ENCODE measurements at places on chromosomes 2 and 18. TPM values are rescaled to one million over a fixed set of nuclear protein-coding genes. Genes with fewer than 3 reads are reported as not detected.

NMUR1 gene
- polyA plus RNA-seq = not detected

GRCh38 chr18:63562284-63562683 lies 20.1 kb downstream of the SERPINB12 start:
- DNase-seq = no peak

DNA sequence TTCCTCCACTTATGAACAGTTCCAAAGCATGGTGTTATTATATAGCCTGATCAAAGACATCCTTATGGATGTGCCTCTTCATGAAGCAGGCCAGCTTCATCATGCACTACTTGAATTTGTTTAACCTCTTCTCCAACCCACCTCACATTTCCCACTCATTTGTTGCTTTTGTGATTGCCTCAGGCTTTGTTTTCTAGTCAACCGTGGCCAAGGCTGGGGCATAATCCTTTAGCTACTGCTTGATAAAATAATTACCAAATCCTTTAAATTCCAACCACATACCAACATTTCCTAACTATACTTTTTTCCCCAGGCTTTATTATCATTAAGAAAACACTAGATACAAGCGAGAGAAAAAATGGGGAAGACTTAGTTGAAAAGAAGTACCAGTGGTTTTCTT lies 39.6 kb upstream of the SCN1A start:
- DNase-seq = peak; percentile 4

METTL4 gene
- polyA plus RNA-seq = 6.1 TPM

ITGB6 gene
- 162 TPM for polyA plus RNA-seq

TMEM198 gene
- 2.0 TPM for polyA plus RNA-seq

- no peak for DNase-seq
Measured at GRCh38 chr2:57674025-57674424, 372.6 kb upstream of the VRK2 start.

DNA sequence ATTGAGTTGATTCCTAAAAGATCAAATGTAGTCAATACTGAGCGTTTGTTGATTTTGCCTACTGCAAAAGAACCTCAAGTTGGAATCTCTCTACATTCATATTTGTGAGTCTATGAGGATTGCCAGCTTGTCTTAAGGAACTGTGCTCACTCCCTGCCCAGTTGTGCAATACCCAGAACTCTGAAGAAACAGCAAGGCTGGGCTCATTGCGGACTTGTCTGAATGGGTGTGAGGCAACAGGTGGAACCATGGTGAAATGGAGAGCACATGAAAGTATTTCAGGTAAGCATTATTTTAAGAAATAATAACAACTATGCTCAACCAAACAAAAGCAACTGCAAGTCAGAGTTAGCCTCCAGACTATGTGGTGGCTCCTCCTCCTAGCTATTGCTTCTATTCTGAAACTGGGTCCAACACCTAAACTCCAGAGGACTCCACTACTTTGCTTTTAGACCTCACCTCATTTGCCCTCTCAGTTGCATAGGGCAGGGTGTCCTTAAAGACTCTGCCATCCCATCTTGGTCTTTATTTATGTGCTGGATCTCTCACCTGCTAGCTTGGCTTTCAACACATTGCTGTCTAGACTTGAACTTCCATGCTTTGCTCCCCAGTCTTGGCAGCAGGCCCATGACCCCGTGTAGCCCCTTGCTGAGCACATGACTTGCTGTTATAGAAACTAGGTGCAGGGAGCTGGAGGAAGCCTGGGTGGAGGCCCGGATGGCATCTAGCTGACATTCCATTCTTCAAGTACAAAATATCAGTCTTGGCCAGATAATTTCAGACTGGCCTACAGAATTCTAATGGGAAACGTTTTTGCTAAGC lies 94.8 kb upstream of the ARL5A start:
- DNase-seq = peak; percentile 40

- DNase-seq = peak; percentile 68
Measured at GRCh38 chr2:10620481-10620880, 69.3 kb downstream of the NOL10 start.

CYS1 gene
- 0.26 TPM for polyA plus RNA-seq

DNA sequence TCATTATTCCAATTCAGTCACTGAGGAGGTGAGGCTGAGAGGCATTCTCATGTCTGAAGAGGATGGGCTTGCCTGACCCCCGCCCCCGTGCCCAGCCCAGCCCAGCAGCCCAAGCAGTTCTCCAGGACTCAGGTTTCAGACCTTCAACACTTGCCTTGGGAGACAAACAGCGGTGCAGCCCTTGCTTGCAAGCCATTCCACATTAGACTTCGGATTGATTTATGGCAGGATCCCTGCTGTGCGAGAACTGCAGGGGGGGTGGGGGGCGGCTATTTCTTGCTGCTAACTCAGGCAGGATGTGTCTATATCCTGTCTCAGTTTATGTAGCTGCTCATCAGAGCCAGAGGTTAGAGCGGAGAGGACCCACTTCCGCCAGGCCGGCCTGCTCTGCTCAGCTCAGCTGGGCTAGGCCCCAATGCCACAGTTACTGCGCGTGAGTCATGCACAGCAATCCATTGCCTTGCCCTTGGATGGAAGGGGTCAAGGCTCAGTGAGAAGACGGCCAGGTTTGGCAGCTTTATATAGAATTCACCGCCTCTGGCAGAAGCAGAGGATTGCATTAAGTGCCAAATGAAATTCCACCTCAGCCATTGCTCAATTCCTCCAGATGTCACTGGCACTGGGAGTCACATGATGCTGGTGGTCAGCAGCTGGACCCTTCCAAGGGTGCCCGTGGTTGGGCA lies 1.8 kb downstream of the GYPC start:
- peak; percentile 1 for DNase-seq
